HCT116 (cell line): ENCODE measurements at places on chromosomes 4 and X. TPM values are rescaled to one million over a fixed set of nuclear protein-coding genes. Genes with fewer than 3 reads are reported as not detected.

DNA sequence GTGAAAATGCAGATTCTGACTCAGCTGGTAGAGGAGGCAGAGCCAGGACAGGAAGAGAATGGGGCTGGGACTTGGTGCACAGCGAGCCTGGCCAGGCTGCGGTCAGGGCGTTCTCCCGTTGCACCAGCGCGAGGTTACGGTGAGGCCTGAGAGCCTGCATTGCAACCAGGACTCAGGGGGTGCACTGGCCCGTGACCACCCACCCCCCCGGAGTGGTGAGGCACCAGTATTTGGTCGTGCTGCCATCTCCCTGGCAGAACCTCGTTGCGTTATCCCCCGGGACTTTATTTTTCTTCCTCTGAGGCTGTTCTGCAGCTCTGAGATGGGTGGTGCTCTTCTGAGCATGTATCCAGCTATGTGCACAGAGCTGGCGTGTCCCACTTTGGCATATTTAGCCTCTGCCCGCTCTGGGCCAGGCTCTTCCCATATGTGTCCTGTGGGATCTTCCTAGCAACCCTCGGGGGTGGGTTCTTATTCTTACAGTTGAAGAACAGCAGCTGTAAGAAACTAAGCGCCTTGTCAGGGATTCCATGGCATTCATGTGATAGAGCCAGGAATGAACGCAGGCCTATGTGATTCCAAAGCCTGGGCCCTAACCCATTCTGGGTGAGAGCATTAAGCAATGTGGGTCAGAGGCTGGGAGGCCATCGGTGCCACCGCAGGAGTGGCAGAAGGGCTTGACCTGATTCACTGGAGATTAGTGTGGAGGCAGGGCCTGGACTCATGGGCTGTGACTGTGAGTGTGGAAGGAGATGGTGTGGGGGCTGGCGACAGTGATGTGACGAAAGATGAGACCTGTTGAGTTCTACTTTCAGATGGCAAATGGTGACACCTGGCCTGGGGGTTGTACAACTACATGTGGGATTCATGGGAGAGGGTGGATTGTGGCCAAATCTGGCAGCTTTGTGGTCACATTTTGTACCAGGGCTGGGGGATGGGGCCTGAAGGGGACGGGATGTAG lies 3.1 kb downstream of the TADA2B start:
- DNase-seq: no peak

DNA sequence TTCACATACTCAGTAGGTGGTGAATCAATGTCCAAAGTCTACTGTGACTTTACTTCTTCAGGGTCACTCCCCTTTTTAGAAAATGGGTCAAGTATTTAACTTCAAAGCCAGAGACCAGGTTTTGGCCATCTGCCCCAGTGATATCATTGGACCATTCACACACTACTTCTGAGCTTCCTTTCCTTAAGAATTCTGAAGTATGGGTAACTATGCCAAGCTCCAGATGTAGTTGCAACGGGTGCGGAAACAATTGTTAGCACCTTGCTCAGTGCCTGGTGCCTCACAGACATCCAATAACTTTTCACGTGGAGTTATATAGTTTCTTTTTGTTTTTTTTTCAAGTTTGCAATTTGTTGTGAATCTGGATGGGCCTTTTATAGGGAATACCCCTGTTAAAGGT lies 62.6 kb downstream of the TTC29 start:
- DNase-seq: no peak

- no peak for DNase-seq
Observed at GRCh38 chr4:17358241-17358640, 153.6 kb downstream of the QDPR start.

DNA sequence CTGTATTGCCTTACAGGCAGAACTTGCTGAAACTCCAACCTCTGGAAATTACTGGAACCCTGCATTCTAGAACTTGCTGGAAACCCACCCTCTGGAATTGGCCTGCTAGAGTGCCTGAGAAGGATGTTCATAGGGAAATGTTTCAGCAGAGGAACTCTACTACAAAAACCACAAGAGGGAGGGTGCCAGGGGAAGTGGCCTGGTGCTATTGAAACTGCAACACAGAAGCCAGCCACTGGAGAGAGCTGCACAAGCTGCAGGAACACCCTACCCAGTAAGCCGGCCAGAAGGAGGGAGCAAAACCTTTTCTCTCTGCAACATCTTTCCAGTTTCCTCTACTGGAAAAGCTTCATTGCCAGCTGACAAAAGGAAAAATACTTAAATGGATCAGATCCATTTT lies 2.5 kb upstream of the BRWD3 start:
- no peak for DNase-seq

- DNase-seq: no peak
Observed at GRCh38 chr4:184751585-184751956, 17.7 kb upstream of the CENPU start.

DNA sequence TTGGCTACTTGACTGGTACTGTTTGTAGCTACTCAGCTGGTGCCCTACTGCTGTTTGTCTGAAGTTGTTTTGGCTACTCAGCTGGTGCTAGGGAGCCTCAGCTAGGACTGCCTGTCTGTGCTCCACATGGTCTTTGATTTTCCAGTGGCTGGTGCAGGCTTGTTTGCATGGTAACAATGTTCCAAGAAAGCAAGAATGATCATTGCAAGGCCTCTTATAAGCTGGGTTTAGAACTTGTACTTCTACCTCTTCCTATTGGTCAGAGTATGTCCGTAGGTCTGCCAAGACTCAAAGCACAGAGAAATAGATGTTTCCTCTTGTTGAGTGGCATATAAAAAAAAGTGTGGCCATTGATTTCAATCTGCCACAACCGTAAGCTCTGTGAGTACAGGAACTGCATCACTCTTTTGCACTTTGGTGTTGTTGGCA lies 17.6 kb downstream of the NFKB1 start:
- DNase-seq: no peak

- no peak for DNase-seq
Observed at GRCh38 chrX:40012868-40013265, 84.9 kb downstream of the BCOR start.

GRCh38 chr4:99648321-99648720 lies 9.3 kb downstream of the C4orf54 start:
- DNase-seq: no peak

- DNase-seq: no peak
Observed at GRCh38 chr4:126955292-126956183, 677.2 kb upstream of the INTU start.

- DNase-seq: no peak
Observed at GRCh38 chr4:189311251-189311650, 629.4 kb upstream of the FRG1 start.

- DNase-seq: no peak
Observed at GRCh38 chrX:140477987-140478386, 26.9 kb downstream of the SOX3 start.

DNA sequence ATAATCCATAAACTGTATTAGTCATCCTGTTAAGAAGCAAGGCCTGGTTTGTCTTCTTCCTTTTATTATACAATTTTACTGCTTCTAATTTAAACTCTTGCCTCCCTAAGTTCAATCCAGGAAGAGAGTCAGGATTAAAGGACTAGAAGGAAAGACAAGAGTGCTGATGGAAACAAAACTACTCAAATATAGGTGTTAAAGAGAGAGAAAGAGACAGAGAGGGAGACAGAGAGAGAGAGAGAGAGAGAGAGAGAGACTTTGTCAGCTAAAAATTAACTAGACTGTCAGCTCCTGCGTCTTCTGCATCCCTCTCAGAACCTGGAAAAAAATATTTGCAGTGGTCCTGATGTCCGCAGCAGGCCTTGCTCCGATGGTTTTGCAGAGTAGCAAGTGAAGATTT lies 13.5 kb upstream of the FGG start:
- no peak for DNase-seq

DNA sequence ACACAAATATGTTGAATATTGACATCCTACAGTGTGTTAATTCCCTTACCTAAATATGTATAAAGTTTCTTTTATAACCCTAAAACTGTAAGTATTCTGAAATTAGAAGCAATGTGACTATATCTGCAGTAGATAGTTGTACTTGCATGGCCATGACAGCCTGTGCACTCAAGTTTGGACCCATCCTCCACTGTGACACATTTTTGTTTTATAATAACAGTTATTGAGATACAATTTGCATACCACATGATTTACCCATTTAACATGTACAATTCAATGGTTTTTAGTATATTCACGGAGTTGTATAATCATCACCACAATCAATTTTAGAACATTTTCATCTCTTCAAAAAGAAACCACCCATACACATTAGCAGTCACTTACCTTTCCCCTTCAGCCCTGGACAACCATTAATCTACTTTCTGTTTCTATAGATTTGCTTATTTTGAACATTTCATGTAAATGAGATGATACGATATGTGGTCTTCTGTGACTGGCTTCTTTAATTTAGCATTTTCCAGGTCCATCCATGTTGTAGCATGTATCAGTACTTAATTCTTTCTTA lies 29.6 kb downstream of the HERC3 start:
- DNase-seq: no peak

- DNase-seq: no peak
Observed at GRCh38 chr4:12145106-12145505, 716.4 kb upstream of the HS3ST1 start.

DNA sequence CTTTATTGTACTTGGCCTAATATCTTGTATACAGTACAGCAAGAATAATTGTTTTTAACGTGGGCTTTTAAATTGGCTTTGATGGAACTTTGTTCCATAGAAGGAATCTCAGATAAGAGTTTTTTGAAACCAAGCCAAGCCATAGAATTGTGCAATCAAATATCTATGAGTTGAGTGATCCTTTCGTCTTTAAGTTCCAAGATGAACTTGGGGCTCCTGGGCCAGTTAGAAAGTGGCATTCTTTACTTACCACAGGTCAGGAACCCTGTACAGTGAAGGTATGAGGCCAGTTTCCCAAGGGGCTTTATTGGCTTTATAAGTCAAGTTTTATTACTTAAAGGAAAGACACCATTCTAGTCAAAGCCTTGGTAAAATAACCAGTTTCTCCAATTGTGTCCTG lies 2104.2 kb downstream of the PCDH7 start:
- no peak for DNase-seq

- no peak for DNase-seq
Observed at GRCh38 chr4:141853091-141853764, 216.8 kb downstream of the IL15 start.

- no peak for DNase-seq
Observed at GRCh38 chr4:86481440-86481839, 112.7 kb upstream of the PTPN13 start.

DNA sequence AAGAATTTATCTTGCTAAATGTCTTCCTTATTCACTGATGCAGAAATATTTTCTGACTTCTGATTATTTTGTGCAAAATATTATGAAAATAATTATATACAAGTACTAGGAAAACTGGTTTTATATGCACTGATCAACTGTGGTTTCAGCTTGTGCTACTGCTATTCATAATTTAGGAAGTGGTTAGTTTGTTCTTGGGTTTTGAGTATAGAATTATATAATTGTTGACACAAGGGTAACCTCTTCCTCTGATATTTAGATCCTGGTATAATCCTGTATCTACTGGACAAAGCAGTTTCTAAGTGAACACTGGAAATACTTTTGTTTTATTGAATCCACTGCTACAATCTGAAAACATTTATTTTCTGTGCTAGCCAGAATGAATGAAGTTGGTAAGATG lies 182.8 kb downstream of the PDGFC start:
- no peak for DNase-seq

- no peak for DNase-seq
Observed at GRCh38 chr4:153790500-153790865, 1.6 kb upstream of the SFRP2 start.

- no peak for DNase-seq
Observed at GRCh38 chr4:16186986-16187385, 39.3 kb downstream of the TAPT1 start.

GRCh38 chrX:94256396-94256795 lies 582.4 kb downstream of the FAM133A start:
- no peak for DNase-seq

DNA sequence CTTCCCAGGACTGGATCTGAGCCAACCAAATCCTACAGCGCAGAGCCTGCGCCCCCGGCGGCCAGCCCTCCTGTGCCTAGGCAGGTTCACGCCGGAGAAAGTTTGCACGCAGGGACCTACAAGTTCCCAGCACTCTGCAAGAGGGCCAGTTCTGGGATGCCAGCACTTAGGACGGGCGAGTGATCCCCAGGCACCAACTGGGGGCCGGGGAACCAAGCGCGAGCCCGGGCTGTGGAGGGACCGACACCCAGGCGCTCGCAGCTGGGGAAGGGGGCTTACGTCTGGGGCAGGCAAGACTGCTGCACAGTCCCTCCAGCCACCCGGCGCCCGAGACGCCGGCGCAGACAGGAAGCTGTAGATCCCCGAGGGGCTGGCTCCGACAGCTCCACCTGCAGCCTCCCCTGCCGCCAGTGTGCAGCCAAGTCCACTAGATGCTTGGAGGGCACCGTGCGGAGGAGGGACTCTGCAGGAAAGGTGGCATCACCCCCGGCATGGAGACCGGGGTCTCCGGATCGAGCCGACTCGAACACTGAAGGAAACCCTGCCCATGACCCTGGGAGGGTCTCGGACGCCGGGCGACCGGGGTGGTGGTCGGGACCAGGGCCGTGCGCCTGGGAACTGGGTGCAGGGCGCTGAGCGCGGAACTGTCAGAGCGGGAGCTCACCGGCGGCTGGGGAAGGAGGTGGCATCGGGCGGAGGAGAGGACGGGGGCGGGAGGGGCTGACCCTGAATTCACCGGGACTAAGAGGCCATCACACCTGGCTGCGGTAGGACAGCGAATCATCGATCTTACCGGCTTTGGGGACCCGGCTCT lies 566 bp downstream of the CORIN start:
- no peak for DNase-seq

DNA sequence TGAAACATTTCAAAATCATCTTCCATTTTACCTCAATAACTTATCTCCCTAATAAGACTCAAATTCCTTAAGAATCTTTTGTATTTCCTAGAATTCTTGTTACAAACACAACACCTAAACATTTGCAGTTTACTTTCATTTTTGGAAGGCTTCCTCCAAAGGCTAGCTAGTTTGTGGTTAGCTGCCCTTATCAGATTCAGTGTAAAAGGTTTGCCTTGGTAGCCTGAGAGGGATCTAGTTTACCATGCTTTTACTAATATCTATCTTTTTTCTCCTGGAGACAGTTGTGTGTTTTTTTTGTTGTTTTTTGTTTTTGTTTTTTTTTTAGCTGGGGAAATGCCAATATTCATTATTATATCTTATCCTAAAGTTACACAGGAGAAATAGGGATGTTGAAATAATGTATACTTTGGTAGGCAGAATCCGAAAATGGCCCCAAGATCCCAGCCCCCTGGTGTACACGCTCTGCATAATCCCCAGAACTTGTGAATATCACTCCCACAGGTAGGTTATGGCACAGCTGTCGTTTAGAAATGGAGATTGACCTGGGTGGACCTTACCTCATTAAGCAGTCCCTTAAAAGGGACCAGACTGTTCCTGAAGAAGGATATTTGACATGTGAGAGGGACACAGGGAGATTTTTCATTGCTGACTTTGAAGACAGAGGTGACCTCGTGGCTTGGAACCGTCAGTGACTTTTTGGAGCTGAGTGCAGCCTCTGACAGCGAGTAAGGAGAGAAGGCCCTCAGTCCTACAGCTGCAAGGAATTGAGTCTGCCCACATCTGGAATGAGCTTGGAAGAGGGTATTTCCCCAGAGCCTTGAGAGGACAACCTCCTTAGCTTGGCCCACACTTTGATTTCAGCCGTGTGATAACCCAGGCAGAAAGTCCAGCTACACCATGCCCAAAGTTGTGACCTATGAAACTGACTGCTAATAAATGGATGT lies 33.4 kb downstream of the SEPTIN11 start:
- no peak for DNase-seq

Gene CCNB3
- total RNA-seq: 2.9 TPM

Gene CNGA2
- not detected for total RNA-seq

Gene CYTL1
- not detected for total RNA-seq

Gene MAGEA9B
- 0.47 TPM for total RNA-seq

Gene SCRG1
- total RNA-seq: not detected

Gene NUDT10
- not detected for total RNA-seq

Gene STPG2
- not detected for total RNA-seq

Gene L1CAM
- 14.8 TPM for total RNA-seq

Gene PIGA
- total RNA-seq: 12.7 TPM

Gene JCHAIN
- total RNA-seq: 0.79 TPM

Gene ZMAT1
- 0.69 TPM for total RNA-seq
